ENCODE measurements at places on chromosomes 2 and 18.

DNA sequence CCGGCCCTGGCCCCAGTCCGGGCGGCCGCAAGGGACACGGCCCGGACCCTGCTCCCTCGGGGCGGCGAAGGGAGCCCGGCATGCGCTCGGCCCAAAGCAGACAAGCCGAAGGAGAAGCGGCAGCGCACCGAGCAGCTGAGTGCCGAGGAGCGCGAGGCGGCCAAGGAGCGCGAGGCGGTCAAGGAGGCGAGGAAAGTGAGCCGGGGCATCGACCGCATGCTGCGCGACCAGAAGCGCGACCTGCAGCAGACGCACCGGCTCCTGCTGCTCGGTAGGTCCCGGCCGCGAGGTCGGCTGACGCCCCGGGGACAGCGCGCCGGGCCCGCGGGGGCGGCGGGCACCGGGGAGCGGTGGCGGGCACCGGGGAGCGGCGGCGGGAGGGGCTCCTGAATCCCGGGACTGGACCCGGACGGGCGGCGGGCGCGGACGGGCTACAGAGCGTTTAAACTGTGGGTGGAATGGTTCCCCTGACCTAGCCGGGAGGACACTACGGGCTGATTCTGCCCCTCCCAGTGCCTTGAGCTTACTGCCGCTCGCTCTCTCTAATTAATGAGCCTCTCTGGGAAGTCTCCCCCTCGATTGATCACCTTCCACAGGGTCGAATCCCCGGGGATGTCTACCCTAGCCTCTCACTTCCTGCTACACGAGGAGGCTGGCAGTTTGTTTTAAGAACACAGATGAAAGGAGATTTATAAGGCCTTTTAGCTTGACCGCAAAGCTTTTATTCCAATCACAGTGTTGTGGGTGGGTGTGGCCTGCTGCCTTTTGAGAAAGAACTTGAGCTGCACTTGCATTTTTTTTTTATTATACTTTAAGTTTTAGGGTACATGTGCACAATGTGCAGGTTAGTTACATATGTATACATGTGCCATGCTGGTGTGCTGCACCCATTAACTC lies 853 bp downstream of the GNAL start:
- DNase-seq, result no peak

GRCh38 chr18:79815657-79816056 lies 17.9 kb downstream of the KCNG2 start:
- no peak for DNase-seq

DNA sequence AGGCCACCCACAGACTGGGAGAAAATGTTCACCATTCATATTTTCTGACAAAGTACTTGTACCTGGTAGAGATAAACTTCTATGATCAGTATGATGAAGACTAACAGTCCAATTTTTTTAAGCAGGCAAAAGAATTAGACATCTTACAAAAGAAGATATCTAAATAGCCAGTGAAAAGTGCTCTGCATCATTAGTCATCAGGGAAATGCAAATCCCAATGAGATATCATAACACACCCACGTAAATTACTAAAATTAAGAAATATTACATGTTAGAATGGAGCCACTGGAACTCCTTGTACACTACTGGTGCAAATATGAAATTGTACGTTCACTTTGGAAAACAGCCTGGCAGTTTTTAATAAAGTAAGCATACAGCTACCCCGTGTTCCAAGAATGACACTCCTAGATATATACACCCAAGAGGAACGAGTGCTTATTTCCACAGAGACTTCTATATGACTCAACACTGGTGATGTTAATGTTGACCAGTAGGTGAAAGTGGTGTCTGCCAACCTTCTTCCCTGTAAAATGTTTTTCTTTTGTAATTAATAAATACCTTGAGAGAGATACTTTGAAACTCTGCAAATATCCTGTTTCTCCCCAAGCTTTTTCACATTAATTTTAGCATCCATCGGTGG lies 80.3 kb downstream of the NPAS2 start:
- no peak for DNase-seq

GRCh38 chr18:11167778-11168177 lies 18.4 kb upstream of the PIEZO2 start:
- DNase-seq, result no peak

DNA sequence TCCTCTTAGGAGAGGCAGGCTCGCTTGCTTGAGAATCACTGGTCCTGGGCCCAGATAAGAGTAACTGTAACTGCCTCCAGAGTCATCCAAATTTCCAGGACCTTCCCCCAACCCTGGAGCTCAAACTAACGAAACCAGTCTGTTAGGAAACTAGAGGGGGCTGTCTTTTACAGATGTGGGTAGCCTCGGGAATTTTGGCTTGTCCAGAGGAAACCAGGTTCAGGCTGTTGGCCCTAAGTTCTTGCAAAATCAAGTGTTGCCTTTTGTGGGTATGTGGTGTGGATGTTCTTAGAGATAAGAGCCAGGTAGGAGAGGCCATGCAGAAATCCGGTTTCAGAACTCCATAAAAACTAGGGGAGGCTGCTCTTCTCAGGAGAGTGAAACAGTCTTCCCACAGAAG lies 125.0 kb upstream of the DLX2 start:
- DNase-seq, result no peak

- no peak for DNase-seq
Measured at GRCh38 chr2:219059375-219059724, 1.4 kb downstream of the IHH start.

GRCh38 chr2:235270291-235270690 lies 223.6 kb upstream of the AGAP1 start:
- no peak for DNase-seq
